ENCODE measurements at places on chromosomes 7 and 10.

DNA sequence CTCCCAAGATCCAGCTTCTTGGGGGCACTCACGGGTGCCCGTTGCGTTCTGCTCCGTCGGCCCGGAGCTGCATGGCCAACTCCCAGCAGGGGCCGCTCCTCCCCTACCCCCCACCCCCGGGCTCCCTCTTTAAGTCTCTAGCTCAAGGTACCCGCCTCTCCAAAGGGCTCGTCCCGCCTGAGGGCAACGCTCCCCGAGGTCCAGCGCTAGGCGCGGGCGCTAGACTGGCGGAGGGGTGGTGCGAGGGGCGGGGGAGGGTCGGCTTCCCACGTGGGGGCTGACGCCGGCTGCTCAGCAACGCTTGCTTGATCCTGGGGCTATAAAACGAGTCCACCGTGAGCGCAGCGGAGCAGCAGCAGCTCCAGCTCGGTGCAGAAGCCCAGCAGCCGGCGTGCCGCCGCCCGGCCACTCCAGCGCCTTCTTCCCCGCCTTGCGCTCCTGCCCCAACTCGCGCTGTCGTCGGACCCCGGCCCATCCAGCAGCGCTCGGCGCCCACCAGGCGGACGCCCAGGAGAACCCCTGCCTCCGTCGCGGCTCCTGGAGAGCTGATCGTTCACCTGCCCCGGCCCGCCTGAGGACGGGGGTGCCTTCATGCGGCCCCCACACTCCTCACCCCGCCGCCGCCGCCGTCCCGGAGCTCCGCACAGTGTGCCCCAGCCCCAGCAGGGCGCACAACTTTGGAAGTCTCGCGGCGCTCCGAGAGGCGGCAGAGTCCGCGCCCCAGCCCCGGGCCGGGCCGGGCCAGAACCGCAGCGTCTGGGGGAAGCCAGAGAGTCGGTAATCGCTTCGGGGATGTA is at the start of gene ADRA2A:
Gene ADRA2A (plus strand): TSS at position 348 of the 797 bp plus-strand sequence. CDS start 968 bp downstream, outside the sequence.
- DNase-seq = no peak

- DNase-seq = no peak
These were observed 89.9 kb upstream of the LSM8 start for GRCh38 chr7:118094044-118094443.

GRCh38 chr7:82323806-82324205 is 119.8 kb downstream of the CACNA2D1 start:
- DNase-seq = no peak

GRCh38 chr7:18559756-18560155 is 64.2 kb downstream of the HDAC9 start:
- DNase-seq = no peak

DNA sequence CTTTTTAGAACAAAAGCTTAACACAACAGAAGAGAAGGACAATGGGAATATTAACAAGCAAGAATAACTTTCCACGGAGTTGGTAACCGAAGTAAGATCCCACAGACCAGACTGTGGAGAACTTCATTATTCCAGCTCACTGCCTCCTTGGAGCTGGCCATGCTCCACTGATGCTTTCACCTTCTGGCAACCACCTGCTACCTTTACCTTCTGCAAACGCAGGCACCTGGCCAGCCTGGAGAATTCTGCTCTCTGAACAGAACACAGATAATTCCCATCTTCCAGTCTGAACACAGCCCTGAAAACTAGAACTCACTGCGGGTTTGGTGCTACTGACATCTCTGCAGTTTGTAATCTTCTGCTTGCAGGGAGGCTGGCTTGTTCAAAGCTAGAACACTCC is 66.5 kb downstream of the JAZF1 start:
- DNase-seq = no peak

GRCh38 chr10:22086730-22087401 is 83.3 kb upstream of the DNAJC1 start:
- DNase-seq = no peak
